ENCODE measurements at places on chromosomes 6 and 20.

- no peak for DNase-seq
These were observed 16.5 kb upstream of the NXT1 start for GRCh38 chr20:23334111-23334510.

DNA sequence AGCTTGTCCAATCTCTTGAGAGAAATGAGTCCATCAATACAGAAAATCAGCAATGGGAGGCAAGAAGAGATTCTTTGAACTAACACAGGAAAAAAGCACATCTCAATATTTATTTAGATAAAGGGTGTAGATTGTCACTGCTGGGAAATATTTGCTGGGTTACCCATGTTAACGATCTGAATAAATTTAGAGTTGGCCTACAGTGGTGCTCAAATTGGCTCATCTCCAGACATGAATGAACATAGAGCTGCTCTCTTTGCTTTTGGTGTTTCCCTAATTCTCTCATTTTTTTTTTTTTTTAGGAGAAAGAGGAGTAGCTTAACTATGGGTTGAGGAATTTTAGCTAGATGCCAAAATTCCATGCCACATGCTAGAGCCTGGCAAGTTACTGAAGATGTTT is 471.2 kb downstream of the PKHD1 start:
- DNase-seq, result no peak

DNA sequence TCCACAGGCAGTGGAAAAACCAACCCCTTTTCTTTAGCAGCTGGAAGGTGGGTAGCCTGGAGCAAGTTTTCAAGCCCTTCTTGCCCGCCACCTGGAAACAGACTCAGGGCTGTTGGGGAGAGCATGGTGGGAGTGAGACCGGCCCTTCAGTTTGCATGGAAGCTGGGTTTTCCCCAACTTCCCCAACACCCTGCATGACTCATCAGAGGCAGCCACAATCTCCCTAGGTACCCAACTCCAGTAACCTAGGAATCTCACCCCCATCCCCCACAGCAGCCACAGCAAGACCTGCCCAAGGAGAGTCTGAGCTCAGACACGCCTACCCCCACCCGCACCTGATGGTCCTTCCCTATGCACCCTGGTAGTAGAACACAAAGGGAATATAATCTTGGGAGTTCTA is 86.3 kb upstream of the IRAK1BP1 start:
- DNase-seq, result no peak

- DNase-seq, result no peak
These were observed 21.6 kb downstream of the POFUT1 start for GRCh38 chr20:32229251-32229747.

DNA sequence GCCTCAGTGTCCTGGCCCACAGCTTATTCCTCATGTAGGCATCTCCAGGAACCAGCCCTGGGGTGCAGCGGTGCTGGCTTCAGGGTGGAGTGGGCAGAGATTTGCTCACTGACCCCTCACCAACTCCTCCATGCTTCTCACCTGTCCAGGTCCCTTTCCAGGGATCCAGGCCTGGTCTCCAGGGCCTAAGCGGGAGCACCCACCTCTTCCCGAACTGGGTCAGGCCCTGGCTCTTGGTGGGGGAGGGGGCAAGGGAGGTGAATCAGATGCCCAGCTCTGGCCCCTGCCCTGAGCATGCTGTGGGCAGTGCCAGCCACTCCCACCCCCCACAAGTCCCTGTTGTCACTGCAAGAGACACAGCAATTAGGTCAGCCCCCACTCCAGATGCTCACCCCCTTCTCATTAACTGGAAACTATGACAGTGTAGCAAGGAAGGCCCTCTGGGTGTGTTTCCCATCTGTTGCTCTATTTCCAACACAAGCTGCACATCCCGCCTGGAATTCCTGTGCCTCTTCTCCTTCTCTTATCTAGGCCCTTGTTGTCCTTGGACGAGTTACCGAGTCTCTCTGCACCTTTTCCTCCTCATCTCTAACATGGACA is 37.0 kb downstream of the MDFI start:
- no peak for DNase-seq

GRCh38 chr6:3226481-3227362 is 731 bp downstream of the TUBB2B start:
- no peak for DNase-seq

DNA sequence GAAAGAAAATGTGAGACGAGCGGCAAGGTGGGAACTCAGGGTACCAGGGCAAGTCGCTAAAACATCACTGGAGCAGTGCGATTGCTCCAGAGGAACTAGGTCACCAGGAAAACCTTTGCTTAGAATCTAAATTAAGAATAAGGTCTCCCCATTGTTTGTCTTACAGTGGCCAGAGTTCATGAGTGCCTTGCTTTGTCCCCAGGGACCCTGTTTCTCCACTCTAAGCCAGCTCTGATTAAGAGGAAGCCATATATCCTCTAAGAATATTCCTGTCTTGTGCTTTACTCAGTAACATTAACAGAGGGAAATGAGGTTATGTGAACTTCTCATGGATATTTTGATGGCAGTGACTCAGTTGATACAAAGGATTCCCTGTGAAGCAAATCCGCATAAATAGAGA is 305.8 kb downstream of the CD83 start:
- DNase-seq, result no peak

DNA sequence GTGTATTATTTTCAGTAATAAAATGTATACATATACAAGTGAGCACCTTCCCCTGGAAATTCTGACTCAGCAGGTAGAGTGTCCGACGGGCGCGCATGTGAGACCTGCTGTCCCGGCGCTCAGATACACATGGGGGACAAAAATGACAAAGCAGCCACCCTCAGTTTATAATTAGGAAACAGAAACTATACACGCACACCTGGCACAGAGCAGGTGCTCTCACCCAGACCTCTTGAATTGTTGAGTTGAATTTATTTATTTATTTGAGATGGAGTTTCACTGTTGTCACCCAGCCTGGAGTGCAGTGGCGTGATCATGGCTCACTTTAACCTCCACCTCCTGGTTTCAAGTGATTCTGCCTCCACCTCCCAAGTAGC is 180.4 kb downstream of the ZDHHC14 start:
- DNase-seq, result no peak

- peak; percentile 75 for DNase-seq
These were observed 56.3 kb upstream of the ANKEF1 start for GRCh38 chr20:9978397-9979004.

DNA sequence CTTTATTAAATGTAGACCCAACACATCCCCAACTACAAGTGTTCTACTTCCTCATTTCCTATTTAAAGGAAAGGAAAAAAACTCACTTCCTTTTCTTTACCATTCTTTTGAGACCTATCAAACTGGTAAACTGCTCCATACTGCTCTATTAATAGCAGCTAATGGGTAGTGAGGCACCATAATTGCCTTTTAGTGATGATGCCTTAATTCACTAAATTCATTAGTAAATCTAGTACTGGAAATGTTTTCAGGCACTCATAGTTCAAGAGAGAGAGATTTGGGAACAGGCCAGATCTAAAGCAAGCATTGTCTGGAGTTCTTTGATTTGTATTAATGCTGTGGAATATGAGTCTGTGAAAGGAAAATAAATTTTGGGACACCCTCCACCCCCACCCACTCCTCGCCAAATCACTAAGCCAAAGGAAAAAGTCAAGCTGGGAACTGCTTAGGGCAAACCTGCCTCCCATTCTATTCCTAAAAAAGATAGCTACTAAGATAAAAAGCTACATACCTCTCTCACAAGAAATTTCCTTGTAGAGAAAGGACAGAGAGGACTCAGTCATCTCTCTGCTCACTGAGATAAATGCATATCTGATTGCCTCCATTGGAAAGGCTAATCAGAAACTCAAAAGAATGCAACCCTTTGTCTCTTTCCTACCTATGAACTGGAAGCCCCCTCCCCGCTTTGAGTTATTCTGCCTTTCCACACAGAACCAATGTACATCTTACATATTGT is 13.6 kb upstream of the IBTK start:
- no peak for DNase-seq

DNA sequence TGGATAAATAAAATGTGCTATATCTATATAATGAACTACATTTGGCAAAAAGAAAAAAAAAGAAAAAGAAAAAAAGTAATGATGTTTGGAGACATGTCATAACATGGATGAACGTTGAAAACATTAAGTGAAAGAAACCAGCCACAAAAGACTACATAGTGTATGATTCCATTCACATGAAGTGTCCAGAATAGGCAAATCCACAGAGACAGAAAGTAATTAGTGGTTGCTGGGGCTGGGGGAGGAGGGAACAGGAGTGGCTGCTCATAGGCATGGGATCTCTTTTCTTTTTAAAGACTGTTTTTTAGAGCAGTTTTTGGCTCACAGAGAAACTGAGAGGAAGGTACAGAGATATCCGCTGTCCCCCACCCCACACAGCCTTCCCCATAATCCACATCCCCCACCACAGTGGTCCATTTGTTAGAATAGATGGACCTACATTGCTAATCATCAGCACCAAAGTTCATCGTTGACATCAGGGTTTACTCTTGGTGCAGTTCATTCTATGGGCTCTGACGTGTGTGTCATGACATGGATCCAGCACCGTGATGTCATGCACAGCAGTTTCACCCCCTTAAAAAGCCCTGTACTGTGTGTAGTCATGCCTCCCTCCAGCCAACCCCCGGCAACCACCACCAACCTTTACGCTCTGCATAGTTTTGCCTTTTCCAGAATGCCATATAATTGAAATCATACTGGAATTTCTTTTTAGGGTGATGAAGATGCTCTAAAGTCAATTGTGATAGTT is 240.9 kb upstream of the RREB1 start:
- DNase-seq, result no peak

DNA sequence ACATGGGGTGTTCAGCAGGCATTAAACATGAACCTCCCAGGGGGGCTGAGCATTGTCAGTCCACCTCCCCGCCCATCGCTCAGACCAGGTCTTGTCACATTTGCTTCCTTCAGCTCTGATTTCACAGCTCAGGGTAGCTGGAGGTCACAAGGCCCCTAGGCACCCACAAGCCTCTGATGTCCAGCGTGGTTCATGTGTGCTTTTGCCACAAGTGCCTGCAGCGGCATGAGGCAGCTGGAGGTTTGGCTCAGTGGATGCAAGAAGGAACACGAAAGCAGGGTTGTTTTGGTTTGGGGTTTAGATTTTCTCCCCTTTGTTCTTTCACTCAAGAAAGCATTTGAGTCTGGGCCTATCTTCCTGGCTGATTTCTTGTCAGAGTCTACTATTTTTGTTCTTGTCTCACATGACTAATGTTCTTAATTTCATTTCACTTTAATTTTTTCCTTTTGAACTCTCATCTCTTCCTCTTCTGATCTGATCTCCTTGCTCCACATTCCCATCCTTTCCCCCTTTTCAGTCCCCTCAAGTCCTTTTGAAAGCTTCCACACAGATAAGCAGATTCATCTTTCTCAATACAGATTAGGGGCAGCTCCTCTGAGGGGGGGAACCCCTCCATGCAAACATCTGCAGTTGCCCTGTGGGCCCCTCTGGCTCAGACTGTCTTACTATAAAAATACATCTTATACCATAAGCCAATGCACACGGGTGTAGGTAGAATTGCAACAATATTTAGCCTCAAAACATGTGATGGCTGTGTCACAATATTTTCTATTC is 68.1 kb upstream of the CEP85L start:
- DNase-seq, result peak; percentile 32

DNA sequence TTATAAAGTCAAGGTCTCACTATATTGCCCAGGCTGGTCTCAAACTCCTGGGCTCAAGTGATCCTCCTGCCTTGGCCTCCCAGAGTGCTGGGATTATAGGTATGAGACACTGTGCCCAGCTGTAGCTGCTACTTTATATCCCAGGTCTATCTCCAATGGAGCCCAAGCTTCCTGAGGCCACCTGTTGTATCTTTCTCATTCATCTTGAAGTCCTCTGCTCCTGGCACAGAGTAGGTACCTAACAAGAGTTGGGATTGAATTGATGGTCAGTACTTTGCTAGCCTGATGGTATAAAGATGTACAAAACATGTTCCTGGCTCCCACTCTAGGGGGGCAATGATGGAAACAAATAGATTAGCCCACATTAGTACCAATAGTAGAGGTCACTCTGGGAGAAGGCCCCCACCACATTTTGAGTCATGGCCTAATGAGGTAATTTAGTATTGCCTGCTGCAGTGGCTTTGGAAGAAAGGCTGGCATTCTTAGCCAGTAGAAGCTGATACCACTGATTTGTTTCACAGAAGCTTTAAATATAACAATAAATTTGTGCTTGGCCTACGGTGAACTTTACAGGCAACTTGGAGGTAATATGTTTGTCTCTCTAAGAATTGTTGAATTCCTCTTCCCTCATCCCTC is 5.4 kb downstream of the PTPN1 start:
- DNase-seq, result no peak

DNA sequence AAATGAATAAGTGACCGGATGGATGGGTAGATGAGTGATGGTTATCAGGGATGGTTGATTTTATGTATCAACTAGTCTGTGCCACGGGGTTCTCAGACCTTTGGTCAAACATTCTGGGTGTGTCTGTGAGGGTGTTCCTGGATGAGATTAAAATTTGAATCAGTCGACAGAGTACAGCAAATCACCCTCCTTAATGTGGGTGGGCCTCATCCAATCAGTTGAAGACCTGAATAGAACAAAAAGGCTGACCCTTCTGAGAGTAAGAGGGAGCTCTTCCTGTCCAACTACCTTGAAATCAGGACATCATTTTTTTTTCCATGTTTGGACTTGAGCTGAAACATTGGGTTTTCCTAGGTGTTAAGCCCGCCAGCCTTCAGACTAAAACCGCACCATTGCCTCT is 136.4 kb upstream of the ATXN1 start:
- no peak for DNase-seq

DNA sequence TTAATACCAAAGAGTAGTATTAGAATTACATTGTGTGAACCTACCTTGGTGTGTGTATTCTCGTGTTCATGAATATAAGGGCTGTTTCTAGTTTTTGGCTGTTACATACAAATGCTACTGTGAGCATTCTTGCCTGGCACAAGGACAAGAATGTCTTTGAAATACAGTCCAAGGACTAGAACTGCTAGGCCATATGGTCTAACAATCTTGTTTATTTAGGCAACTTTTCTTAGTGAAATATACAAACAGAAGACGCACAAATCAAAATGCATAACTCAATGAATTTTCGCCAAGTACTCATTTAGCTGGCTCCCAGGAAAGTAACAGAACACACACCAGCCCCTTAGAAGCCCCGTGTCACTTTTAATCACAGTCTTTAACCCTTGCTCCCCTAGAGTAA is 28.5 kb downstream of the KDM1B start:
- DNase-seq, result no peak

- no peak for DNase-seq
These were observed 55.5 kb upstream of the CCDC167 start for GRCh38 chr6:37555040-37555781.

- no peak for DNase-seq
These were observed 3.3 kb downstream of the CEBPB start for GRCh38 chr20:50193836-50194421.

DNA sequence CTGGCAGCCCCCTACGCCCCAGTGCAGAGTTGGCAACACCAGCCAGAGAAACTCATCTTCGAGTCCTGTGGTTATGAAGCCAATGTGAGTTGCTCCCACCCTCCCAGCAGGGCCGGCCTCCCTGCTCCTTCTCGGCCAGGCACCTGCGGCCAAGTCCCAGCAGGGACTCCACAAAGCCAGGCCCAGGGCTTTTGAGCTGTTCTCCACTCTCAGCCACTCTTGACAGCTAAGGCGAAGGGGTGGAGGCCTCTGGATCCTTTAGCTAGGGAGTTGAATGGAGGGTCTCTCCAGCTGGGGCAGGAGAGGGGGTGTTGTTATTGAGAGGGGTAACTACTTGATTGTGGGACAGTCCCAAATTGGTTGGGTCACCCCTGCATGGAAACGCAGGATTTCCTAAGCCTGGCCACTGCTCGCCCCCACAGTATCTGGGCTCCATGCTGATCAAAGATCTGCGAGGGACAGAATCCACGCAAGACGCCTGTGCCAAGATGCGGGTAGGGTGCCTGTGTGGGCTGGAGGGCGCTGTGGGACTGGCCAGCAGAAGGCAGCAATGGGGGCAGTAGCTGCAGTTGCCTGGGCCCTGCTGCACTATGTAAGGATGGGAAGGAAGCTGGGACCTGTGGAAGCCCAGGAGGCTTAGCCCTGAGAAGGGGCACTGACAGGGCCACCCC is 58.3 kb downstream of the TCP11 start:
- no peak for DNase-seq

All from CD4-positive, alpha-beta T cell treated with Interleukin-21 for 1 hour (primary cell).